ENCODE measurements at places on chromosomes 5 and 9.

- no peak for DNase-seq
Measured at GRCh38 chr5:1975898-1976765, 93.4 kb upstream of the IRX4 start.

- no peak for DNase-seq
Measured at GRCh38 chr5:72407541-72407940, 87.4 kb downstream of the PTCD2 start.

- no peak for DNase-seq
Measured at GRCh38 chr5:56632939-56633338, 182.4 kb upstream of the MAP3K1 start.

DNA sequence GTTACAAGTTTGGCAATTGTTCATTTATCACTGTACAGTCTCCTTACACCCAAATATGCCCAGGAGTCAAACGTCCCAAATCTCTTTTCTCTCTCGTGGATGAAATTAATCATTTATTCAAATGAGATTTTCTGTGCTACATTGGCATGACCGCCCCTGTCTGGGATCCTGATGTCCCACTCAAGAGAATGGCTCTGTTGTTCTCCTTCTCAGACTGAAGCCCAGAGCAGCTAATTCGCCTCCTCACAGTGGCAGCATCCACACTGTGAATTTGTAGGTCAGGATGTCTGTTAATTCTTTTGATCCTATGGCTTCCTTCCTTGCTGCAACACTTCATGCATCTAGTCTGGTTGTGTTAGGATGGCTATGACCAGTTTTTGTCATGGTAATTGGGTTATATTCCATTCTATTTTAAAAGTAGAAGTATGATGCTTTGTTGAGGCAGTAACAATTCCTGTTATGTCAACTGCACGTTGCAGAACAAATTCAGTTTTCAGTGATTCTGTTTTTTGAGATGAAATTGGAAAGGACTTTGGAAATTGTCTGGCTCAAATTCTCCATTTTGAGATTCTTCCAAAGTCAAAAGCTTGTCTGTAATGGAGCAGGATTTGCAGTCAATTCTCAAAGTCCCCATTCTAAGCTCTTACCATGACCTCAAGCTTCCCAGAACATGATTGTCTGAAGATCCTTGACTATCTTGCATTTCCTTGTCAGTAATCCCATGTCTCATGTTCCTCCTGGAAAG lies 141.5 kb upstream of the GAS1 start:
- no peak for DNase-seq

GRCh38 chr9:85344901-85345300 lies 396.9 kb downstream of the AGTPBP1 start:
- DNase-seq: no peak

DNA sequence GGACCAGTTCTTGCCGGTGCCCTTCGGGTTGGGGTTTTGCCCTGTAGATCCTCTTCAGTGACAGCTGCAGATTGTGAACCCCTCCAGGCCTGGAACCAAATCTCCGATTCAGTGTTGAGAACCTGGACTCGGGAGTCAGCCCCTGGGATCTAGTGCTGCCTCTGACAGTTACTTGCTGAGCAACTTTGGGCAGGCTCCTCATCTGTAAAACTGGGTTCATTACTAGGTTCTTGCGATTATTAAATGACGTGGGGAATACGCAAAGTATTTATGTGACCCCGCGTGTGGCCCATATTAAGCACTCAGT lies 600 bp downstream of the ERCC6L2 start:
- no peak for DNase-seq

- no peak for DNase-seq
Measured at GRCh38 chr5:83323557-83324180, 147.9 kb upstream of the VCAN start.

GRCh38 chr5:103465891-103466290 lies 96.7 kb downstream of the NUDT12 start:
- DNase-seq: no peak

All from CD4-positive, alpha-beta memory T cell (primary cell).